AML-193 (cell line): ENCODE measurements at places on chromosomes 11 and 22.

DNA sequence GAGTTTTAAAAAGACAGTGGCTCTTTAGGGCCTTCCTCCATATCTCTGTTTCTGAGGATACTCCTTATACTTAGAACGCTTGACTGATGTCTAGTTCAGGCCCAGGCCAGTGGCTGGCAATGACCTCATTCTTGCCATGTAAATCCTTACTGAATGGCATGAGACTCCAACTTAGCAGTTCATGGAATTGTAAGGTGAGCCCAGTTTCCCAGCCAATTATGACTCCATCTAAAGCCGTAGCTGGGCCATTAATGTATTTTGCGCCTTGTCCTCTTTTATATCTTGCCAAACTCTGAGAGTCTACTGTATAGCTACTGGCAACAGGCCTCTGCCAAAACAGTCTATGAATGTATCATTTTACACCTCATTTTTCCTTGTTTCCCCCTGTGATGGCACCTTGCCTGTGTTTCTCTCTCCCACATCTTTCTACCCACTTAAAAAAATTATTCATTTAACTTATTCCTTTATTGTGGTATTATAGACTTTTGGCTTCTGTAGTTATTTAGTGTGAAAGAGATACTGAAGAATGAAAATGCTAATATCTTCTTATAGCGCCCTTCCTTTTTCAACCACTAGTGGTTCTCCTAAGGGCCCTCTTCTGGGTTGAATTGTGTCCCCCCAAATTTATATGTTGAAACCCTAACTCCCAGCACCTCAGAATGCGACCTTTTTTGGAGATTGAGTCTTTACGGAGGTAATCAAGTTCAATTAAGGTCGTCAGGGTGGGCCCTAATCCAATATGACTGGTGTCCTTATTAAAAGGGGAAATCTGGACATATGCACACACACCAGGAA, 67.4 kb downstream of the ZNRF3 start:
- DNase-seq: no peak

- no peak for DNase-seq
Measured at GRCh38 chr11:112266410-112266778, 5.7 kb upstream of the PLET1 start.

DNA sequence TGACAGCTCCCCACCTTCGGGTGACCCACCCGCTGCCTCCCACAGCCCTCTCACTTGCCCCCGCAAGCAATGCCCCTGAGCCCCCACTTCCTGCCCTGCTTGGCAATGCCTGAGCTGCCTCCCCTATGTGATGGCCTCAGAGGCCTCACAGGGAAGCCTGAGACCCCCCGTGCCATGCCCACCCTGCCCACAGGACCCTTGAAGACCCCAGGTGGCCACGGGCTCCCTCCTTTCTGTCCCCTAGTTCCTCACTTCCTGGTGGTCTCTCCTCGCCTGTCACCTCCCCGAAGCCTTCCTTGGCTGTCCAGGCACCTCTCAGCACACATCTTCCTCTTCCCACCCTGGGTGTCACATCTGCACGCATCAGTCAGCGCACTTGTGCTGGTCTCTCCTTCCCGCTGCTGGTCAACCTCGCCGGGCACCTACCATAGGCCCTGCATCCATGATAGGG, 90.5 kb downstream of the BRD1 start:
- DNase-seq: no peak

DNA sequence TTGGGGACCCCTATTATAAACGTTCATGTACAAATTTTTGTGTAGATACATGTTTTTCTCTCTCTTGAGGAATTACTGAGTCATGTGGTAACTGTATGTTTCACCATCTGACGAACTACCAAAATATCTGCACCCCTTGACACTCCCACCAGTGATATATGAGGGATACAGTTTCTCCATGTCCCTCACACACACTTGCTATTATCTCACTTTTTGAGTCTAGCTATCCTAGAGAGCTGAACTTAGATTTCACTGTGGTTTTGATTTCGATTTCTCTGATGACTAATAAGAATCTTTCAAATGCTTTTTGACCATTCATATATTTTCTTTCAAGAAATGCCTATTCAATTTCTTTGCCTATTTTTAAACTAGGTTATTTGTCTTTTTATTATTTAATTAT, 200.2 kb downstream of the PGR start:
- no peak for DNase-seq

GRCh38 chr11:41273908-41274307, 185.5 kb downstream of the LRRC4C start:
- DNase-seq: no peak

- no peak for DNase-seq
Measured at GRCh38 chr11:108403052-108403451, 64.3 kb downstream of the C11orf65 start.

DNA sequence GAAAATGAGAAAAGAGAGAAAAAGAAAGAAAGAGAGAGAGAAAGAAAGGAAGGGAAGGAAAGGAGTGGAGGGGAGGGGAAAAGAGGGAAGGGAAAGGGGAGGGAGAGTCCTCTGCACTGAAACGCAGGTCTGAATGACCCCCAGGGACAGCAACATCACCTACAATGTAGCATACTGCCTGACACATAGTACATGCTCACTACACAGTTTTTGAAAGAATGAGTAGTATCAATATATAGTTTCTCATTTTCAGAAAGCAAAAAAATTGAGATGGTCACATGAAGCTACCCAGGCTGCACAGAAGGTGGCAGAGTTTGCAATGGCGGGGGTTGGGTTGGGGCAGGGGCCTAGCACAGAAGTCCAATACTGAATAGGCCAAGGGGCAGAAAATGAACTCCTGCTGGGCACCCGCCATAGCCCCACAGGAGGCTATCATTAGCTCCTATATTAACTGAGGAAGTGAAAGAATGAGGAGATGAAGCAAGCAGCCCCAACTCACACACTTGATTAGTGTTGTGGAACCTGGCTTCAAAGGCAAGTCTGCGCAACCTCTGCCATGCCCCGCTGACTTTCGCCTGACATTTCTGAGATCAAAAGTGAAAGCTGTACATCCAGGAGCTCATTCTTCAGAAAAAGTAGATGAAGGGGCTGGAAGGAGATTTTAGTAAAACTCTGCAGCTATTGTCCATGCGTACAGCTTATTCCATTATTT, 241.2 kb upstream of the SYN3 start:
- DNase-seq: no peak

DNA sequence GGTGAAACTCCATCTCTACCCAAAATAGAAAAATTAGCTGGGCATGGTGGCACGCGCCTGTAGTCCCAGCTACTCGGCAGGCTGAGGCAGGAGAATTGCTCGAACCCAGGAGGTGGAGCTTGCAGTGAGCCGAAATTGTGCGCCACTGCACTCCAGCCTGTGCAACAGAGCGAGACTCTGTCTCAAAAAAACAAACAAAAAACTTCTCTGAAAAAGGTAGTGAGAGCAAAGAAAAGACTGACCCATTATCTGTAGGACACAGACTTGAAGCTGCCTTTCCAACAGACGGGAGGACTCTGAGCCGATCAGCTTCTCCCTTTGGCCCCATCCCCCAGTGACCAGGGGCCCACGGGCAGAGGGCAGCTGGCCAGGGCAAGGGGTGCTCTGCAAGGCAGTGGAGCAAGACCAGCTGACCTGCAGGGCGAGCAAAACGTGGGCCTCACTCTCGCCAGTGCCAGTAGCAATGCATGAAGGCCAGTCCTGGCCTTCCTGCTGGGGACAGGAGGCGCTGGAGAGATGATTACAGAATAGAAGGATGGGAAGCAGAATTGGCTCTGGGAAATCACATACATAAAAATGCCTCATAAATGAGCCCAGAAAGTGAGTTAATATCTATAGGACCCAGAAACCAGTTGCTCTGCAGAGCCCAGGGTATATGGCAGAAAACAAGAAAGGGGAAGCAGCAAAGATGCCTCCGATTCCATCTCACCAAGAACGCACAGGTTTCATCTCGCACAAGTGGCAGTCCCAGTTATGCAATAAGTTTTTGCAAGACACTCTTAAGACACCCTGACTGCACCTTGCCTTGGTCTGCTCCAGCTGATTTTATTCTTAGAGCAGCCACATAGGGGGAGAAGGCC, 2.8 kb downstream of the EHD1 start:
- peak; percentile 94 for DNase-seq

DNA sequence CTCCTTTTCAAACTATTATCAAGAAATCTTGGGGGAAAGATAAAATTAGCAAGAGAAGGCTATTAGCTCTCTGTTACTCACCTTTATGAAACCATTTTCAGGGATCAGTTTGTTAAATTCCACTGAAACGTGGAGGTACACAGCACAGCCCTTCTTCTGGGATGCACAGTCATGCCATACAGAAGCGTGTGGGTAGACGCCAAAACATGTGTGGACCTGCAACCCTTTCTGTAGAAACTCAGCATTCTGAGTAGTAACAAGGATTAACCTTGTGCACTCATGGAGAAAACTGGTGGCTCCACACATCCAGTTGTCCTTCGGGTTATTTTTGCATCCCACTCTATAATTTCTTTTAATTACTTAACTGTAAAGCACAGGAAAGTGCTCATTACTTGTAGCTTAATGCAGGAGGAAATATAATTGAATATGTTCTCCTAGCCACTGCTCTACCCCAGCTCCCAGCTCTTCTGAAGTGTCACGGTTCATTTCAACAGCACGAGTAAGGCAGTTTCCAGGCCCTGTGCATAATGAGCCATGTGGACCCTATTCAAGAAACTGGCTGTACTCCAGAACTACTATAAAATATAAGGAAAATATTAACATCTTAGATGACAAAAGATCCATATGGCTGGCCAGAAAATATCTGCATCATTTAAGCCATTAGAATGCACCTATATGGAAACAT, 26.1 kb downstream of the BDNF start:
- no peak for DNase-seq

- no peak for DNase-seq
Measured at GRCh38 chr22:28978158-28978557, 83.5 kb downstream of the C22orf31 start.

DNA sequence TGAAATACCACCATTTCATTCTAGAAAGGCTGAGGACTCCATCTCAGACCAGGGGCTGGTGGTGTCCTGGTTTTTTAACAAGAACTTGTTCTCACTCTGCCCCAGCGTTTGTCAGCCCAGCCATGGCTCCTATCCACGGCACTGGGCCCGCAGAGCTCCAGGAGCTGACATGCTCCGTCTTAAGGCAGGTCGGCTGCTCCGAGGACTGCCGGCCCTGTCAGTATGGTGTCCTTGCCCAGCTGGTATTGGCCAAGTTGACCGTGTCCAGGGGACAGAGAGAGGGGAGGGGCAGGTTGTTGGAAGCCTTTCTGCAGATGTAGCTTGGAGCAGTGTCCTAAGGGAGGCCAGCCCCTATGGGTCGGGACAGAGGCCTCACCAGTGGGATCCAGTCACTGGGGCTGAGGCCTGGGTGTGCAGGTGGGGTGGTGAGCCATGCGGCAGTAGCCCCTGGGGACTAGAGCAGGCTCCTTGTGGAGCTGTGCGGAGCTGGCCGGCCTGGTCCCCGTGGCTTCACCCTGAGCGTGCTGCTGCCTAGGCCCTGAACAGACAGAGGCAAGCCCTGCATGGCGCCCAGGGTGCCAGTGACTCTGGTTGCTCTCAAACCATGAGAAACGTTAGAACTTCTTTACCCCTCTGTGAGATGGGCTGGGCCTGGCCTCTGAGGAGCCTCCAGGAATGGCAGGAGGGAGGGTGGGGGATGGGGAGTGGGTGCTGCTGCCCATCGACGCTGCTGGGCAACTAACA, 39.9 kb upstream of the KCNQ1OT1 start:
- DNase-seq: no peak

GRCh38 chr22:49134076-49134475, 693.6 kb downstream of the BRD1 start:
- no peak for DNase-seq

- no peak for DNase-seq
Measured at GRCh38 chr11:8296872-8297271, 33.2 kb upstream of the LMO1 start.

DNA sequence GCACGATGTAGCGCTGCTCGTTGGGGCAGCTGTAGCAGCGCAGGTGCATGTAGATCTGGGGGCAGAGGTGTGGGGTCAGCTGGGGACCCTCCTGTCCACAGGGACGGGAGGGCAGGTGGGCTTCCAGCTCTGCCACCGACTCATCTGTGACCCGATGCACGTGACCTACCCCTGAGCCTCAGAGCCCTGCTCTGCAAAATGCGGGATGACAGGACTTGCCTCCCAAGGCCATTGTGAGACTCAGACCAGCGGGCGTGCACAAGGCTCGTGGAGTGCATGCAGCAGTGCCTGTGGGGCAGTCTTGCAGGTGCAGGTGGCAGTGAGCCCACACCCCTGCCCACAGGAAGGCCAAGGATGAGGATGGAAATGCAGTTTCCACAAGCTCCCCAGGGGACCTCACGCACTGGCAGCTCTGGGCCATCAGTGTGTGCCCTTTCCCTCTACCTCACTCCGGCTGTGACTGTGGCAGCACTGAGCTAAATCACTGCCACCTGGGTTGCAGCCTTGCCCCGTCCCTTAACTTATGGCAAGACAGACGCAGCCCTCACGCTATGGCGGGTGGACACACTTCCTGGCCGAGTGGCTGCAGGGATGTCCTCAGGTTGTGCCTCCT, 26.7 kb downstream of the TMEM184B start:
- DNase-seq: no peak

- DNase-seq: no peak
Measured at GRCh38 chr11:37704791-37705190, 1106.8 kb upstream of the RAG2 start.

DNA sequence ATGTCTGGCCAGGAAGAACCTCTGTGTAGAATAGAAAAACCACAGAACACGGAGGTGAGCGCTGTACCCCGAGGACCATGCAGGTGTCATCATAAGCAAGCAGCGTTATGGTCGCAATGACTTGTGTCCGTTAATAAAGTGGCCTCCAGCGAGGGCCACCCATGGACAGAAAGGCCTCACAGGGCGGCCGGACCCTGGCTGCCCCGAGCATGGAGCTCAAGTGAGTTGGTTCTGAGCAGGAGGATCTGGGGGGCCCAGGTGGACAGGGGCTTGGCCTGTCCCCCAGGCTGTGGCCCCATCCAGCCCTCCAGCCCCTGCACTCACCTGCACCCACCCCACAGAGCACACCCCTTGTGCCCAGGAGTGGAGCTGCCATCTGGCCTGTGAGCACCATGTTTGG, 133.8 kb downstream of the BRD1 start:
- no peak for DNase-seq

DNA sequence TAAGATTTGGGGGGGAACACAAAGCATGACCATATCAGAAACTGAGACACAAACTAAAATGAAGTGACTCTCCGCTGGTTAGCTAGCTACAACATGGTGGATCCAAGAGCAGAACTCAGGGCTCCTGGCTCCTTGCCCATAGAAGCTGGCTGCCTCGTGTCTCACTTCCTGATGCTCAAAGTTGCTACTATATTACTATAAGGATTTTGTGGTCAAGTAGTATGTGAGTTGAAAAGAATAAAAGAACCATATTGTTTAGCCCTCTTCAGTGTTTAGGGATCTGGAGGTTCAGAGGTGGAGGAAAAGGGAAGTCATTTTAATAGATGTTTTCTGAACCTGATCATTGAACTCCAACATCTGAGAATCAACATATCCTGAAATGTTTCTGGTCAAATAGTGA, 16.9 kb upstream of the SIK2 start:
- DNase-seq: no peak
